Activated CD8-positive, alpha-beta memory T cell treated with anti-CD3 and anti-CD28 coated beads, Interleukin-2, amount 10 ng/mL, durations not matched to agents 7 days and 5 days (primary cell): ENCODE measurements at places on chromosomes 3 and 15. TPM values are rescaled to one million over a fixed set of nuclear protein-coding genes. Genes with fewer than 3 reads are reported as not detected.

DNA sequence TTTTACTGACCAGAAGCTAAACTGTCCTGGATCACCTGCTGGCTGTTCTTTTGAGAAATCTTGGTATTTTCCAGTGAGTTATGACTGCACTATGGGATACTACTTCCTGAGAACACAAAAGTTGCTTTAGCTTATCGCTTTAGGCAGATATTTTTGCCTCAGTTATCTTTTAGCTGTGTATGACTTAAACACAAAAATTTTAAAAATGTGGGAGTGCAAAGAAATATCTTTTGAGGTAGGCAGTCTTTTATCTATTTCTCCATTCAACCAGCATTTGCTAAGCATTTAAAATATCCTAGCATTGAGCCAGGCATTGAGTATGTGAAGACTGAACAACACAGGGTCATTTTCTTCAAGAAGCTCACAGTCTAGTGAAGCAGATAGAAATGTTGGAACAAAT lies 981.9 kb downstream of the FHIT start:
- DNase-seq: no peak

GRCh38 chr15:89299896-89300295 lies 34.7 kb downstream of the POLG start:
- no peak for DNase-seq

- DNase-seq: no peak
Measured at GRCh38 chr3:42524751-42525150, 22.3 kb downstream of the VIPR1 start.

- no peak for DNase-seq
Measured at GRCh38 chr3:20380295-20380694, 194.3 kb upstream of the SGO1 start.

DNA sequence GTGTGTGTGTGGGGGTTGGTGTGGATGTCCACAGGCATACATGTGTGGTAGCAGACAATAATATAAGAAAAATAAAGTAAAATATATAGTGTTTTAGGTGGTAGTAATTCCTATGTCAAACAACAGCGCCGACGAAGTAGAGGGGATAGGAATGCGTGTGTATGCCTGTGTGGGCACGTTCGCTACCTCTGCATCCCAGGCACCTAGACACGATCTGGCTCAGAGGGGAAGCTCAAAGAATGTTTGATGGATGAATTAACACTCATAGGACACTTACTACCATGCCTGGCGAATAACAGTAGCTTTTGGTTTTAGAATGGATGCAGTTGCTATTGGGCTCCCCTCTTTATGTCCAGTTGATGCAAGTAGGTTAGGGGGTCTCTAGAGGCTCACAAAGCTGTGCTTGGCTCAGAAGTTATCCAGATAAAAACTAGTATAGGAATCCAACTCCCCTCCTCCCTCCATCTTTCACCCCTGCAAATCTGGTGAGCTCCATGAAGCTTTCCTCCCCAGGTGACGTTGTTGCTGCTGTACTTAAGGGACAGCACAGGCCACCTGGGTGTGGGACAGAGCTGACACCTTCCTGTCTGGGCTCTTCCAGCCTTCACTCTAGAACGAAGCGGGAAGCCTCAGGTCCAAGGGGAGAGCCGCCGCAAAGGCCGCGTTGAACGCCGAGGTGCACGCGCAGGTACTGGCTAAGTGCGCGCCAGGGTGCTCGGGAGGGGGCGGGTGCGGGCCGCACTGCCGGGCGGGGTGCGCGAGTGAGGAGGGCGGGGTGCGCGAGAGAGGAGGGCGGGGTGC lies 192.6 kb upstream of the LYSMD4 start:
- peak; percentile 85 for DNase-seq

POPDC2 gene
- total RNA-seq: 2.3 TPM

DNA sequence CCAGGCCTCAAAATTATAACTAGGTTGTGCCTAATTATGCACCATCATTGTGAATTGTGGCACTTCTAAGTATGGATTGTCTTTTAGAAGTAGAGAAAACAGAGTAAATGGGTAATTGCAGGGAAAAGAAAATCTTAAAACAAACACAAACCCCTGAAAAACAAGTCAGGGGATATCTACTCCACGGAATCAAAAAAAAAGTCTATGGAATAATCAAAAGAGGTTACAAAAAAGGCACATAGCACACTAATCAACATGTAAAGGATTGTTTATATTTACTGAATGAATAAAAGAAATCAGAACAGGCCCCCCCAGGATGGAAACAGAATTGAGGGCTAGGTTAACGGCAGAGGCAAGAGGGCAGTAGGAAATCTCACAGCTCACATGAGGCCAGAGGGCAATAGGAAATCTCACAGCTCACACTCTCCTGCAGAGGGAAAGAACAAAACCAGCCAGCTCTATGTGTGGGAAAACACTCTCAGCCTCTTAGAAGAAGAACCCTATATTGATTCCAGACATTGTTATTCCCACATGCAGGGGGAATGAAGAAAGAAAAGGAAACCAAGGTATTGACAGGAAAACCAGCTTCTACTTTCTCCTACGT lies 72.7 kb upstream of the FNDC3B start:
- DNase-seq: no peak

DNA sequence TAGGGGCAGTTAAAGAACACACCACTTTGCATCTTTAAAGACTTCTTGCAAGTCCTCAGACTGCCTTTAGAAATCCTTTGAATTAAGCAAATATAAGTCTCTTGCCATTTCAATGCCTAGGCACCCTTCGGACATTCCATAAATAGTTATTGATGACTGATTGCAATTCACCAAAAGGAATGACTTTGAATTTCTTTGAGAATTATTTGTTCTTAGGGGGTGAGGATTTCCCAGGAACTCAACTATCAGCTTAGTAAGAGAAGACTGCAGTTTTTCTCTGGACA lies 495 bp upstream of the MYEF2 start:
- no peak for DNase-seq

PDZRN3 gene
- total RNA-seq: not detected

GRCh38 chr3:72632129-72632528 lies 216.1 kb downstream of the SHQ1 start:
- DNase-seq: no peak

DNA sequence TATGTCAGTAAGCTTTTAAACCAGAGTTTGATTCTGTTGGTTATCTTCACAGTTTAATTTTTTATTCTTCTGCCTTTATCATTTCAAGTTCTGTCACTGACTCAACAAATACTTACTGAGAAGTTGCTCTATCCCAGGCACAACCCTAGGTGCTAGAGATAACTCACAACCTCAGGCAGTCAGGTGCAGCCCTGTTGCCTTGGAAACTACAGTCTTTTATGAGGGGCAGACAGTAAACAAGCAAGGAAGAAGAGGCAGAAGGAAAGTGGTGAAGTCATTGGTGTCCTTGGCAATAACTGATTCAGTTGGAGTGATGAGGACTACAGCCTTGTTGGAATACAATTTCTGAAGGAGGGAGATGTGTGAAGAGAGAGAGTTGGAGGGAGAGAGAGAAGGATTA lies 142.1 kb upstream of the LRTM1 start:
- no peak for DNase-seq

DNA sequence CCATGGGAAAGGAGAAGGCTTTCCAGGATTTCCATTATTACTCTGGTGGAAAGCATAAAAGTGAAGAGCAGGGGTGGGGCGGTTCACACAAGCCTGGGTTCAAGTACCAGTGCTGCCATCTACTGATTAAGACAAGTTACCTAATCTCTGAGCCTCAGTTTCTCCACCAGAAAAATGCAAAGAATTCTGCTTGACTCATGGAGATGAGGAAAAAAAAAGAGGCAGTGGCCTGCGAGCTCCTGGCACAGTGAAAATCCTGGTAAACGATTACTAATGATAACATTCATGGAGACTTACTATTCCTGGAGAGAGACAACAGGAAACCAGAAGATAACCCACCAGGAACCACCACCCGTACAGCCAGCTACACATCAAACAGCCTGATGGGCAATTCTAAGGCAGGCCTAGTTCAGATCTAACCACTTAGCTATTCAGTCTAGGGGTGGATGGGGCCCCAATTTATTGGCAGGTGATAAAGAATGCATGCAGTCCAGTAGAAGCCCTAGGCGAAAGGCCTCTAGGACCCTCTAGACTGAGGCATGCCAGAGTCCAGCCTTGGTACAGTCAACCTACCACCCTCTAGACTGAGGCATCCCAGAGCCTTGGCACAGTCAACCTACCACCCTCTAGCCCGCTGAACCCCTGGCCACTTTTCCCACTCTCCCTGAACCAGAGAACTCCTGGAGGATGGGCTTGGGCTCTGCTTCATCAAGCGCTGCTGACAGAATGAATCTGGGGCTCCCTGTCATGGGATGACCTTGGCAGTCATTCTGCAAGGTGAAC lies 2.5 kb downstream of the AMOTL2 start:
- no peak for DNase-seq

GRCh38 chr3:197794115-197794514 lies 3.1 kb downstream of the LRCH3 start:
- DNase-seq: no peak

DNA sequence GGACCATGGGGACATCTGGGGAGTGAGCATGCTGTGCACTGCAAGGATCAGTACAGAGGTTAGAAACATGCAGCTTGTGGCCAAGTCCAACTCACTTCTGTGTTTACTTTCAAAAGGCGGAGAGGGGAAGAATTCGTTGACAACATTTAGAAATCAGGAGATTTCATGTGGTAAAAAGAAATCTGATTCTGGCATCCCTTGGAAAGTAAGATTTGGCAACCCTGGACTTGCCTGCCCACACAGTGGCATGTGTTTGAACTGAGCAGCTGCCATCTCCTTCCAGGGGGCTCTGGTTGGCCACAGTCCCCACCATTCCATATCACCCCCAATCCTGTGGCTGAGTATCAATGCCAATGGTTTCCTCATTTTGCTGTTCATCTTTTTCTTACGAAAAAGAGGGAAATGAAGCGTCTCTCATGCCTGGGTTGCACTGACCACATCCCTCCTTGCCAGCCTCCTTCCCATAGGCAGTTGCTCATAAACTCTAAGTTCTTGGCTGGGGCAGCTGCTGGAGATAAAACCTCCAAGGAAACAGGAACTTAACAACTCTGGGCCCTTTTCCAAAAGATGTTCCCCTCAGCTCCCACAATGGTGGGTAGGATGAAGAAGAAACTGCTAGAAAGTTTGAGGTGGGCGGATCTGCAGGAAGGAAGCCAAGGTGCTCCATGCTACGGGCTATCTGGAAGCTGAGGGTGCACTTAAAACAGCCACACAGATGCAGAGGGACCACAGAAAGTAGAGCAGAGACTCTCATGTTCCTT lies 29.2 kb downstream of the SLC6A11 start:
- DNase-seq: no peak

SCN11A gene
- total RNA-seq: 0.03 TPM

GRCh38 chr3:108130701-108131474 lies 40.1 kb upstream of the CD47 start:
- no peak for DNase-seq

- DNase-seq: no peak
Measured at GRCh38 chr3:13626396-13626795, 77.5 kb downstream of the FBLN2 start.

ZPLD1 gene
- total RNA-seq: not detected

DNA sequence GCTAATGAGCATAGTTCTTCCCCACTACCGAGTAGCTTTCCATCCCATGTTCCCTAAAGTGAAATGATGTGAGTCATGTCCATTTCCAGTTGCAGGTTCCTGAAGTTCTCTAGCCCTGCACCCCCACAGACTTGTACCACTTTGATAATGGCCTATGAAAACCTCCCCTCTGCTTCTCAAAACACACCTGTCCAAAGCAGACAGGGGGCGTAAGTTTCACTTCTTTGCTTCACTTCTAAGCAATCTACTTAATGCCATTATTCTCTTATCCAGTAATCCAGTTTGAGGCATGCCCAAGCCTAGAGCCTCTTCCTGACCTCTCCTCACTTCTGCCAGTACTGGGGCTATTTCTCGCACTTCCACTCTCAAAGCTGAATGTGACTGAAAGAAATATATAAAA lies 305.1 kb downstream of the IGSF11 start:
- no peak for DNase-seq

LTK gene
- 0.20 TPM for total RNA-seq

DNA sequence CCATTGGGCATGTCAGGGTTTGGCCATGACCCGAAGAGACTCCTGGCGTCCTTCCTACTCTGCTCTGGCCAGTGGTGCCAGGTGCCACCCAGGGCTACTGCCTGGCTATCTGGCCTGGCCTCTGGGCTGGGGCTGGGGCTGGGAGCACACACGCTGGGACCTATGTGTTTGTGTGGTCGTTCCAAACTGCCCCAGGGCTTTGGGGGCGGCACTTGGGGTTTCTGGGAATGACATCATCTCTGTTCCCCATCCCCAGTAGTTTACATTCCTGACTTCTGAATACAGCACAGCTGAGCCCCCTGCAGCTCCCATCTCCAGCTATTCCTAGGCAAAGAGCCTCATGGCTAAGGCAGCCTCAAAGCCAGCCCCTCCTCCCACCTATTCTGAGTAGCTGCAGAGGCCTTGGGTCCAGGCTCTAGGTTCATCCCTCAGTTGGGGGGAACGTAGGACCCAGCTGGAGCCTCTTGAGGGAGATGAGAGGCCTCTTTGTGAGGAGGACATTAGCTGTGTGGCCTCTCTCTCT lies 24.3 kb downstream of the PLEKHO2 start:
- no peak for DNase-seq

XIRP1 gene
- 1.0 TPM for total RNA-seq

DNA sequence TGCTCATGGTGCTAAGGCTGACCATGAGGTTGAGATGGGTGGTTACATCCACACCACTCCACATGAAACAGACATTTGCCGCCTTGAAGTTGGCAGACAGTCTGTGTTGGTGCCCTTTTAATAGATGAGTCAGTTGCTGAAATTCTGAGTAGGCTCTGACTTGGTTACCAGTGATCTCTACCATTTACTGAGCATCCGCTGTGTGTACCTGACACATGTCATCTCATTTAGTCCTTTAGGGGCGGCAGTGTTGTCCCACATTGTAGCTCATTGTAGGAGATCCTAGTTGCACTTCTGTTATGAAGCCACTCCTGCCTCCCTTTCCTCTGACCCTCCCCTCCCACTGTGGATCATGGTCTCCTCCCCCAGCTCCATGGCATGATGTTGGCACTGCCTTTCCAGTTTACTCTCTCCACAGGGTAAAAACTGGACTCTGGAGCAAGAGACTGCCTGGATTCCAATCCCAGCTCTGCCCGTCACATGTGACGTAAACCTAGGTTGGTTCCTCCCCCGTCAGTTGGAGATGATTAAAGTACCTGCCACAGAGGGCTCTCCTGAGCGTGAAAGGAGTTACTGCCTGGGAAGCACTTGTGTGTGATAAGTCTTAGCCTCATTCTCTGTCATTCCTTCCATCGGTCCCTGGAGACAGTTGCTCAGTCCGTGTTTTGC lies 21.6 kb downstream of the SLCO3A1 start:
- no peak for DNase-seq

NPAP1 gene
- total RNA-seq: not detected

GHSR gene
- total RNA-seq: not detected
